ENCODE measurements at places on chromosomes 5 and 9. TPM values are rescaled to one million over a fixed set of nuclear protein-coding genes. Genes with fewer than 3 reads are reported as not detected.
A peak's percentile ranks its signal among the peaks of the same experiment; 100 is the strongest.

The WNK2 gene
- not detected for total RNA-seq

The RGS3 gene
- 41.5 TPM for total RNA-seq

The STRBP gene
- 20.1 TPM for total RNA-seq

DNA sequence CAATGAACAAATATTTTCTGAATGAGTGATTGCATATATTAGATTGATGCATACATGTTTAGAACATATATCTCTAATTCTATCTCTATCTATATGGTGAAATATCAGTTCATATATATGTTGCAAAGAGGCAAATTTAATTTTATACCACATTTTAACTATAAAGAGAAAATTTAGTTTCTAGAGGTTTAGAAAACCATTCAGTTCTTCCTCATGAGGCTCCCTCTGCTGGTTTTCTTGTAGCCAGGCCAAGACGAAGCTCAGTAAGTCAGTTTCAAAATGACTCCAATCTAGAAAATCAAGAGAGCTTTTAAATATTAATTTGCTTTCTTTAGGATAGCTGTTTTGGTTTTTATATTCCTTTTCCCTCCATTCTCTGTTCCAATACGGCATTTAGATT, 312.1 kb downstream of the TMEM232 start:
- peak; percentile 7 for DNase-seq

- no peak for DNase-seq
These were observed 98.1 kb downstream of the KDM4C start for GRCh38 chr9:6855860-6856259.

DNA sequence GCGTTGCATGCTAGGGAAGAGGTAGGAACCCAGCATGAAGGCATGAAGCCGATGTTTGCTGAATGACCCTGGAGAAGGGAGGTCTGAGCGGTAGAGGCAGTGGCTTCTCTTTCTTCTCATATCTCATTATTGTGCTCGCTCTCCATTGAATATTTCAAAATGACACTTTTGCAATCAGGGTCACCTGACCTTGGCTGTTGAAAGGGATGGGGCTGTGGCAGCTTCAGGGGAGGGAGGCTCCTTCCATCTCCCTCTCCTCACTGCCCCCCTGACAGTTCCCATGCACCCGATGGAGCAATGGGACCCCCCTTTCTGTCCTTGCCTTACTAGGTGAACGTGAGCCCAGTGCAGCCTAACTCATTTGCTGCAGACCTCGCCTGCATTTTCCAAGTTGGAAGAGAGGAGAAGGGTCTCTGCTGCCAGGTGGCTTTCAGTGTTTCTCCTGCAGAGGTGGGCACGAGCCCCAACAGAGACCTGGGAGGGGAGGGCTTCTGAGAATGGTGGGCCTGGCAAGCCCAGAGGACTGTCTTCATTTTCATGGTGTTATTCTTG, 17.9 kb downstream of the STC2 start:
- no peak for DNase-seq

DNA sequence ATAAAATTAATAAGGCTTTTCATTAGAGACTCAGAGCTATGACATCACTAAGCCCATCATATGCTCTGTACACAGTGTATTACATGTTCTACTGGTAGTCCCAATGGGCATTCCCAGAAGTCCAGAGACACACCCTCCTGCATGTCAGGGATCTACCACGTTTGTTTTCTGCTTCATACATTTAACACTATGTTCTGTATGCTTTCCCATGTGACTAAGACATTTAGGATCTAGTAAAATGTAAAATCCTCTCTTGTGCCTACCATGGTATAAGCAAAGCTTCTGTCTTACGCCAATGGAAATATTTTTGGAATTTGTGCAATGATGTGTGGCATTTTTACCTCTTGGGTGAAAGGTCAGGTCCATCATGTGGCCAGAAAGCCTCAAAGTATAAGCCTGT, 192.4 kb downstream of the ADAMTSL1 start:
- DNase-seq: no peak

GRCh38 chr5:121415270-121415669, 436.4 kb upstream of the FTMT start:
- no peak for DNase-seq

DNA sequence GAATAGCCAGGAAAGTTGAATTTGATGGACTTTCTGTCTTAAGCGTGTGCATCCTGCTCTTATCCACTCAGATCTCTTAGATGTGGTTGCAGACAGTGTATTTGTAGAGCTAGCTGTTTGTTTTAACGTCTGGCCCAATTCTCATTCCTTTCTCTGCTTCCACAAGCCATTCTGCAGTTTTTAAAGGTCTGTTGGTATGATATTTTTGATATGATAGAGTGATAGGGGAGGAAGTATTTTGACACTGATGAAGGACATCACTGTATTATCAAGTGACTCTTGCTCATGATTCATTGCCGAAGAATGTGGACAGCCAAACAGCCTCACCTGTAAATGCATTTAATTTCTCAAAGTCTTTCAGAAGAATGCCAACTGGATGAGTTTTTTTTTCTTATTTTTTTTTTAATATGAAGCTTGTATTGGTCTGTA, 4.5 kb downstream of the TJP2 start:
- DNase-seq: peak; percentile 23

DNA sequence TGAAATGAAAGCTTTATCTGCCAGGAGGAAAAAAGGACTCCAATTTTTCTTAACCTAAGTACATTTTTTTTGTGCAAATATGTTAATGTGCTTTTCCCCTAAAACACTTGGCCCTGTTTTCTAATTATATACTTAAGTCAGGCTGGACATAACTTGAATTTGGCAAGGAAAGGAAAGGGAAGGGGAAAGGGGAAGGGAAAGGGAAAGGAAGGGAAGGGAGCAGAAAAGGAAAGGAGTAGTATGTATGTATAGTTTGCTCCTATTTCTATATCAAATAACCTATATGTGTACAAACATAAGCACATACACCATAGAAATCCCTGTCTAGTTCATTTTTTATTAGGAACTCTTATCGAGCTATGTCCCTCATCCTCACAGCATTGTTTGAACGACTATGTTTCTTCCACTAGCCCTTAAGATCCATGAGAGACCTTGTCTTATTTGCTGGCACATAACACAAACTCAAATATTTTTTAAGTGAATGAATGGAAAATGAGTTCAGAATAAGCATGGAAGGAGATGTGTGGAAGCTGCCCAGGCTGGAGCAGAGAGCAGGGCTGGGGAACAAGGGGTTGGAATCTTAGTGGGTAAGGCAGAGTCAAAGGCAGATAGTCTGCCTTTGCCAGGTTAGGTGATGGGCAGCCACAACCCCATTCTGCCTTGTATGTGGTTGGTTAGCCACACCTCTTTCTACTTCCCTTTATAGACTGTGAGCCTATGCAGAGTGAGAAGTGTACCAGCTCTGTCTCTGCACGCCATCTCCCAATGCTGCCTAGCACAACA, 70.0 kb downstream of the KLHL3 start:
- peak; percentile 73 for DNase-seq

GRCh38 chr5:123987956-123988355, 476.0 kb downstream of the CSNK1G3 start:
- DNase-seq: no peak

DNA sequence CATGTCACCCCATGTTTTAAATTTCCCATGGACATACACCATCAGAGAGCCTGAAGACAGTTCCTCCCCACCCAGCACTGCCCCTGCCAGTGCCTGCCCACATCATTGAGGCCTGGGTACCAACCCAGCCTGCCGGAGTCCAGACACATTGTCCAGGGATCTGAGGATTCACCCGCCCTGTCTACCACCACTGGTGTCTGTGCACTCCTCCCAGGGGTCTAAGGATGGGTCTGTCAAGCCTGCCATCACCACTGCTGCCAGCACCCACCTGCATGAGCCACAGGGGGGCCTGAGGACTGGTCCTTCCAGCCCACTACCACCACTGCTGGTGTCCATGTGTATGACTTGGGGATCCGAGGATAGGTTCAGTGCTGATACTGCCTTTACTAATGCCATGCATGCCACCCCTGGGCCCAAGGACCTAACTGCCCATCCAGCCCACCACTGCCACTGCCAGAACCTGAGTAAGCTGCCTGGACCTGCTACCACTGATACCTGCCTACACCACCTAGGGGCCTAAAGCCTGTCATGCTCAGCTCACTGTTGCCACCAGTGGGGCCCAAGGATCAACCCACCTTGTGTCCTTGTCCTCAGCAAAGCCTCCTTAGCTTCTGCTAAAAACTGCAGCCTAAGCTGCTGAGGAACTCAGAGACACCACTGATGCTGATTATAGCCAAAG, 137.8 kb downstream of the GIN1 start:
- DNase-seq: no peak
